ENCODE measurements at places on chromosomes 1 and 21.

GRCh38 chr1:28392027-28392652 lies 22.6 kb downstream of the PHACTR4 start:
- peaks cover 8% of the 10 kb centered on the region for H3K4me1 ChIP-seq
- DNase-seq: no peak
- no peak overlapping the region for H3K27ac ChIP-seq
- peaks cover 2% of the 10 kb centered on the region for H3K36me3 ChIP-seq
- H3K27me3 ChIP-seq: no peaks in the 10 kb centered on the region

DNA sequence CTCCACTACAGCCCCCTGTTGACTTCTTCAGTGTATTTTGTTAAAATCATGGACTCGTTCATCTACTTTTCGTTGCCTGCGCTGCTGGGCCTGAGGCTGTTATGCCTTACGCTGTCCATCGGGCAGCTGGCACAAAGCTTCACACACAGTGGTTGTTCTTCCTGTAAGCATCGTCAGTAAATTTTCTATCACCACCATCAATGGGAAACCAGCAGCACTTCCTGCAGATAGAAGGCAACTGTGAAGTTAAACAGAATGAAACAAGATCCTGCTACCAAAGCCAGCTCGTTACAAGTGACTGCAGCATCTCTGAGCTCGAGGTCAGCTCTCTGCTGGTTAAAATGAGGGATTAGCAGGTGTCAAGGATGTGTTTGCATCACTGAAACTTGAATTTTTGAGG lies 21.9 kb upstream of the PADI6 start:
- H3K4me3 ChIP-seq: no peak overlapping the region
- no peaks in the 10 kb centered on the region for H3K36me3 ChIP-seq
- no peak overlapping the region for H3K27ac ChIP-seq
- H3K27me3 ChIP-seq: no peaks in the 10 kb centered on the region
- no peak for DNase-seq

GRCh38 chr1:247561711-247562110 lies 12.8 kb downstream of the GCSAML start:
- DNase-seq: no peak
- H3K4me1 ChIP-seq: no peaks in the 10 kb centered on the region
- H3K4me3 ChIP-seq: no peak overlapping the region

- DNase-seq: no peak
- H3K4me1 ChIP-seq: peaks cover 15% of the 10 kb centered on the region
- H3K27me3 ChIP-seq: peaks cover 2% of the 10 kb centered on the region
- H3K36me3 ChIP-seq: peaks cover 4% of the 10 kb centered on the region
Observed at GRCh38 chr1:222413436-222413835, 134.5 kb downstream of the HHIPL2 start.

DNA sequence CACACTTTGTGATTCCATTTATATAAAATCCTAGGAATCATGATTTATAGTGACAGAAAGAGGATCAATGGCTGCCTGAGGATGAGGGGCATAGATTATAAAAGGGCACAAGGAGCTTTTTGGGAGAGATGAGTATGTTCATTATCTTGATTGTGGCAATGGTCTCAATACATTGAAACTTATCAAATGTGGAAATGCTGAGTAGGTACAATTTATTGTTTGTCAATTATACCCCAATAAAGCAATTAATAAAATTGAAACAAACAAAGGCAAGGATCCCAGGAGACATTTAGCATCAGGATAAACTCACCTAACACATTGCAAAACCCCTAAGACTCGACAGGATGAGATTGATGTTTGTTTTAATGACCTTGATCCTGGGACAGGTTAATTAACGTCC lies 153.1 kb upstream of the KLHDC7A start:
- no peaks in the 10 kb centered on the region for H3K36me3 ChIP-seq
- no peaks in the 10 kb centered on the region for H3K4me1 ChIP-seq
- H3K4me3 ChIP-seq: no peak overlapping the region
- no peak for DNase-seq

- no peak for DNase-seq
- no peak overlapping the region for H3K27ac ChIP-seq
- H3K27me3 ChIP-seq: peaks cover 5% of the 10 kb centered on the region
- no peaks in the 10 kb centered on the region for H3K36me3 ChIP-seq
- no peaks in the 10 kb centered on the region for H3K4me1 ChIP-seq
Observed at GRCh38 chr1:175797576-175797975, 54.2 kb upstream of the TNR start.

GRCh38 chr1:162136760-162137159 lies 67.3 kb downstream of the NOS1AP start:
- no peaks in the 10 kb centered on the region for H3K36me3 ChIP-seq
- peaks cover 19% of the 10 kb centered on the region for H3K27me3 ChIP-seq
- no peaks in the 10 kb centered on the region for H3K4me1 ChIP-seq
- no peak overlapping the region for H3K27ac ChIP-seq
- DNase-seq: no peak

DNA sequence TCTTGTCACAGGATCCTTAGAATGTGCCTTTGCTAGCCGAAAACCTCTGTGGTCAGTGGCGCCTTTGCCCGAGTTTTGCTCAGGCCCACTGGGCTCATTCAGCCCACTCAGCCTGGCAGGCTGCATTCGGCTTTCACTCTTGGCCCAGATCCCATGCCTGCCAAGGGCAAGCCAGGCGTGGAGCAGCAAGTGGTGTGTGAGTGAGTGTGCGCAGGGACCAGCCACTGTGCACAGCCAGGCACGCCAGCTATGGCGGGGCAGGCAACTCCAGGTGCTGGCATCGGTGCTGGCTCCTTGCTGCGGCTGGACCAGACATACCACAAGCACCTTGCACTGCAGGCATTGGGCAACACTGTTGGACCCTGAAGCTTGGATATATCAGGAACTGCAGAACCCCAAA lies 1145.1 kb upstream of the NCAM2 start:
- no peak overlapping the region for H3K4me3 ChIP-seq
- H3K27ac ChIP-seq: no peak overlapping the region
- H3K4me1 ChIP-seq: no peaks in the 10 kb centered on the region
- H3K36me3 ChIP-seq: no peaks in the 10 kb centered on the region

GRCh38 chr1:40711465-40712404 lies 20.2 kb downstream of the NFYC start:
- H3K4me3 ChIP-seq: peak overlapping the region; percentile 8
- H3K4me1 ChIP-seq: peaks cover 68% of the 10 kb centered on the region
- peak overlapping the region; percentile 67 for H3K27ac ChIP-seq
- H3K27me3 ChIP-seq: no peaks in the 10 kb centered on the region
- DNase-seq: no peak
- H3K36me3 ChIP-seq: peaks cover 31% of the 10 kb centered on the region

- H3K4me3 ChIP-seq: no peak overlapping the region
- H3K27ac ChIP-seq: no peak overlapping the region
- no peaks in the 10 kb centered on the region for H3K4me1 ChIP-seq
- no peak for DNase-seq
Observed at GRCh38 chr1:171210355-171210754, 25.3 kb downstream of the FMO2 start.

GRCh38 chr1:226112626-226113025 lies 50.1 kb downstream of the H3-3A start:
- H3K36me3 ChIP-seq: no peaks in the 10 kb centered on the region
- H3K4me3 ChIP-seq: no peak overlapping the region
- H3K27ac ChIP-seq: no peak overlapping the region
- H3K27me3 ChIP-seq: peaks cover 5% of the 10 kb centered on the region

DNA sequence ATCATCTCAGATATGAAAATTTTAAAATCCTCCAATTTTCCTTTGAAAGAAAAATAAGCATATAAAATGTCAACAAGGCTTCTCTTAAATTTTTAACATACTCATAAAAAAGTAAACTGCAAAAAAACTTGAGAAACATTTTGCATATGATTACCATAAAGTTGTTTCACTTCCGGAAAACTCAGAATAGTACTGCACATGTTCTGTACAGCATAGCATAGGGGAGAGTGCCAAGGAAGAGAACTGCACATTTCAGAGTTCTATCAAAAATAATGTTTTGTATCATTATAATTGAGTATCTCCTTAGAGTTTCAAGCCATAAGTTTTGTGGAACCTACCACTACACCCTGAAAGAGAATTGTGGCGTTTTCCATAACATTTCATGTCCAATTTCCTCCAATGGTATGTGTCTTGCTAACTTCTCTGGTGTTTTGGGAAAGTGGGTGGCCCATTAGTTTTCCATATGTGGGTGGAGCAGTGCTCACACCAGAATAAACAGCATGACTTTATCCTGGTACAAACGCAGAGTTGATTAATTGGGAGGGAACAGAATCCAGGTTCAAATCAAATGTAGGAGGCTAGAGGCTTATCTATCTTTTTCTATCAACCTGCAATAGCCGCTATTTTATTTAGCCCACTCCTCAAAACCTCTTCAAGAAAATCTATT lies 430.9 kb downstream of the LMO4 start:
- H3K27ac ChIP-seq: no peak overlapping the region
- H3K27me3 ChIP-seq: no peaks in the 10 kb centered on the region
- no peak for DNase-seq

GRCh38 chr1:37502104-37502503 lies 12.5 kb downstream of the MEAF6 start:
- peaks cover 3% of the 10 kb centered on the region for H3K4me1 ChIP-seq
- H3K27me3 ChIP-seq: no peaks in the 10 kb centered on the region
- no peak overlapping the region for H3K4me3 ChIP-seq
- peaks cover 38% of the 10 kb centered on the region for H3K36me3 ChIP-seq
- H3K27ac ChIP-seq: no peak overlapping the region
- no peak for DNase-seq

- DNase-seq: no peak
- H3K4me3 ChIP-seq: no peak overlapping the region
- H3K36me3 ChIP-seq: no peaks in the 10 kb centered on the region
- peaks cover 2% of the 10 kb centered on the region for H3K4me1 ChIP-seq
- H3K27ac ChIP-seq: no peak overlapping the region
Observed at GRCh38 chr1:21672478-21673276, 3.5 kb upstream of the RAP1GAP start.

GRCh38 chr1:8816831-8817411 lies 519 bp downstream of the RERE start:
- H3K27me3 ChIP-seq: peaks cover 11% of the 10 kb centered on the region
- DNase-seq: peak; percentile 10
- peak overlapping the region; percentile 97 for H3K27ac ChIP-seq
- H3K4me3 ChIP-seq: peak overlapping the region; percentile 89
- peaks cover 2% of the 10 kb centered on the region for H3K36me3 ChIP-seq

GRCh38 chr1:43388613-43389012 lies 987 bp downstream of the MED8 start:
- H3K27ac ChIP-seq: peak overlapping the region; percentile 97
- peaks cover 40% of the 10 kb centered on the region for H3K4me1 ChIP-seq
- H3K27me3 ChIP-seq: no peaks in the 10 kb centered on the region

DNA sequence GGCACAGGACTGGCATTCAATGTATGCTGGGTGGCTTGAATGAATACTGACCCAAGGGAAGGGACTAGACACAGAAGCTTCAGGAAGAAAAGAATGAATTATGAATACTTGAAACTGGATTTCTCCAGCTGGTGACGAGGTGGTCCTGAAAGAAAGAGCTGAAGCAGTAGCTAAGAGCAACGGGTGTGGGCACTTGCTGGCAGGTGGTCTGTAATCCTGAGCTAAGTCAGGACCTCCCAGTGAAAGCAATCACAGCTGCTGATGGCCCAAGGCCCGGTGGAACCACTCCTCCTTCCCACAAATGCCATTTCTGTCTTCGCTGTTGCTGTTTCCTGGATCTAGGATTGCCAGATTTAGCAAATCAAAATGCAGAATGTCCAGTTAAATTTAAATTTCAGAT lies 47.0 kb downstream of the NEK2 start:
- H3K36me3 ChIP-seq: no peaks in the 10 kb centered on the region
- peaks cover 15% of the 10 kb centered on the region for H3K4me1 ChIP-seq
- H3K27ac ChIP-seq: no peak overlapping the region
- no peak overlapping the region for H3K4me3 ChIP-seq
- DNase-seq: no peak

- no peaks in the 10 kb centered on the region for H3K36me3 ChIP-seq
- H3K27ac ChIP-seq: no peak overlapping the region
- no peak for DNase-seq
- H3K4me3 ChIP-seq: no peak overlapping the region
- no peaks in the 10 kb centered on the region for H3K4me1 ChIP-seq
Observed at GRCh38 chr1:84264961-84265360, 36.5 kb upstream of the SAMD13 start.

- H3K27ac ChIP-seq: no peak overlapping the region
- H3K4me1 ChIP-seq: no peaks in the 10 kb centered on the region
- H3K36me3 ChIP-seq: no peaks in the 10 kb centered on the region
- no peaks in the 10 kb centered on the region for H3K27me3 ChIP-seq
Observed at GRCh38 chr1:17080880-17081279, 27.0 kb upstream of the SDHB start.

GRCh38 chr1:114122941-114123618 lies 30.6 kb downstream of the SYT6 start:
- no peaks in the 10 kb centered on the region for H3K27me3 ChIP-seq
- no peaks in the 10 kb centered on the region for H3K36me3 ChIP-seq
- no peak for DNase-seq
- H3K27ac ChIP-seq: no peak overlapping the region
- peaks cover 2% of the 10 kb centered on the region for H3K4me1 ChIP-seq
